ENCODE measurements at places on chromosomes 12 and 14.

GRCh38 chr12:52651726-52652261 lies at the start of gene KRT2:
Gene KRT2, minus strand, starts transcription at chr12:52652211. Its CDS starts 69 bp downstream, at chr12:52652142.
- no peak for DNase-seq

- DNase-seq: no peak
These were observed 65.5 kb downstream of the TSPAN8 start for GRCh38 chr12:71092290-71092689.

GRCh38 chr12:55019784-55020183 lies at the start of gene NEUROD4:
Gene NEUROD4, plus strand, starts transcription at chr12:55019974. Its CDS starts 6,466 bp downstream, at chr12:55026440.
- DNase-seq: no peak

GRCh38 chr12:102503056-102503681 lies 22.8 kb upstream of the IGF1 start:
- DNase-seq: no peak

DNA sequence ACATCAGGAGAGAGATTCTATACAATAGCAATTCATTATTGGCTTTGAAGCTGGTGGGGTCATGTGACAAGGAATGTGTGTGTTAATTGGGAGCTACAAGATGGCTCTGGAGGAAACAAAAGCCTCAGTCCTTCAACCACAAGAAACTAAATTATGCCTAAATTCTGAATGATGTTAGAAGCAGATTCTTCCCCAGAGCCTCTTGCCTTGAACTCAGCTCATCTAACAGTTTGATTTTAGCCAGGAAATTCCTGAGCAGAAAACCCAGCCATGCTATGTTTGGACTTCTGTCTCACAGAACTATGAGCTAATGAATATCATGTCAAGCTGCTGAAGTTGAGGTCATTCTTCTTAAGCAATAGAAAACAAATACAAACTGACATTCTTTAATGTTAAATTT lies 274.7 kb downstream of the SLC6A15 start:
- no peak for DNase-seq

DNA sequence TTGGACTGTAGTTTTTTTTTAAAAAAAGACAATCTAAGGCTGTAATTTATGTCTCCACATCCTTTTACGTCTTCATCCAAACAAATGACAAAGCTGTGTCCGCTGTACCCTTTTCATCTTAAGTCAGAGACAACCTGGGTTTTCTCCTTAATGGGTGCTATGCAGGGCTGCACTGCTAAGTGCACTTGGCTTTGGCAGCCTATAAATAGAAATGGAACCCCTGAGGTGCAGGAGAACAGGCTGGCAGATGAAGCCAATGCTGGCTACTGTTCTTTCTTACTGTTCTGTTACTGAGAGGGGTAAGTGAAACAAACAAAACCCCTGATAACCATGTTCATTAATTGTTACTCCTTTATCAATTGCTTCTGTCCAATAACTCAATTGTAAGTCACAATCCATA lies 47.1 kb upstream of the KICS2 start:
- DNase-seq: peak; percentile 68
